Nucleus accumbens (tissue), 56 donors: ENCODE measurements at places on chromosomes 11 and 22.

DNA sequence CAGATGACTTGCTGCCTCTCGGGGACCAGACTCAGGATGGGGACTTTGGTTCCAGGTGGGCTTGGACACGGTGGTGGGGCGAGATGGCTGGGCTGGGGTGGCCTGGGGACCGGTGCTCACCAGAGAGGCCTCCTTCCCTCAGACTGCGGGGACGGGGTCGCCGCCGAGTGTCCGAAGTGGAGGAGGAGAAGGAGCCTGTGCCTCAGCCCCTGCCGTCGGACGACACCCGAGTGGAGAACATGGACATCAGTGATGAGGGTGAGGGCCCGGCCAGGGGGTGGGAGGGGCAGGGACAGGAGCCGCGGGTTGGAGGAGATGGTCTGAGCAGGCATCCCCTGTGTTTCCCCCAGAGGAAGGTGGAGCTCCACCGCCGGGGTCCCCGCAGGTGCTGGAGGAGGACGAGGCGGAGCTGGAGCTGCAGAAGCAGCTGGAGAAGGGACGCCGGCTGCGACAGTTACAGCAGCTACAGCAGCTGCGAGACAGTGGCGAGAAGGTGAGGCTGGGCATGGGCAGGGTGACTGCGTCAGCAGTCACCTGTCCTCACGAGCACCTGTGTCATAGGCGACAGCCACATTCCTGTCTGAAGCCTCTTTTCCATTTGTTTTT, 5.9 kb downstream of the SART1 start:
- no peak for DNase-seq

- peak; percentile 12 for DNase-seq
Measured at GRCh38 chr11:8870411-8871170, 40.4 kb upstream of the AKIP1 start.

- no peak for DNase-seq
Measured at GRCh38 chr11:132039521-132039920, 669.1 kb downstream of the NTM start.

DNA sequence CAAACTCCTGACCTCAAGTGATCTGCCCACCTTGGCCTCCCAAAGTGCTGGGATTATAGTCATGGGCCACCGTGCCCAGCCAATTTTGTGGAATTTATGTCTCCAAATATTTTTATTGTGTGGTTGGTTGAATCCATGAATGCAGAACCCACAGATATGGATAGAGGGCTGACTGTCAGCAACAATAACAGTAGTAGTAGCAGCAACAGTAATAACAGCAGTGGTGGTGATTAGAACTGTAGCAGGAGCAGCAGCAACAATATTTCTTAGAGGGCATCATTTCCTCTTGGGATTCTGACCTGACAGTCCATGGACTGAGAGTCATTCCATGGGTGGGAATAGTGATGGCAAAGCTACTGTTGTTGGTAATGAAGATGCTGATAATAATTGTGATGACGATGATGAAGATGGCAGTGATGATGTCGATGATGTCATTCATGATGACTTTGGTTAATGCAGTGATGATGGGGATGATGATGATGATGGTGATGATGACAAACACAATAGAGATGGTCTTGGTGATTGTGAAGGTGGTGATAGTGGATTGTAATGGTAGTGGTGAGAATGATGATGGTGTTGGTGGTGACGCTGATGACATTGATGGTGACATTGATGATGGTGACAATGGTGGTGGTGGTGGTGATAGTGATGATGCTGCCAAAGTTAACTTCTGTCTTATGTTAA, 13.9 kb upstream of the CD82 start:
- DNase-seq: no peak

- no peak for DNase-seq
Measured at GRCh38 chr11:79487412-79487811, 46.6 kb upstream of the TENM4 start.

DNA sequence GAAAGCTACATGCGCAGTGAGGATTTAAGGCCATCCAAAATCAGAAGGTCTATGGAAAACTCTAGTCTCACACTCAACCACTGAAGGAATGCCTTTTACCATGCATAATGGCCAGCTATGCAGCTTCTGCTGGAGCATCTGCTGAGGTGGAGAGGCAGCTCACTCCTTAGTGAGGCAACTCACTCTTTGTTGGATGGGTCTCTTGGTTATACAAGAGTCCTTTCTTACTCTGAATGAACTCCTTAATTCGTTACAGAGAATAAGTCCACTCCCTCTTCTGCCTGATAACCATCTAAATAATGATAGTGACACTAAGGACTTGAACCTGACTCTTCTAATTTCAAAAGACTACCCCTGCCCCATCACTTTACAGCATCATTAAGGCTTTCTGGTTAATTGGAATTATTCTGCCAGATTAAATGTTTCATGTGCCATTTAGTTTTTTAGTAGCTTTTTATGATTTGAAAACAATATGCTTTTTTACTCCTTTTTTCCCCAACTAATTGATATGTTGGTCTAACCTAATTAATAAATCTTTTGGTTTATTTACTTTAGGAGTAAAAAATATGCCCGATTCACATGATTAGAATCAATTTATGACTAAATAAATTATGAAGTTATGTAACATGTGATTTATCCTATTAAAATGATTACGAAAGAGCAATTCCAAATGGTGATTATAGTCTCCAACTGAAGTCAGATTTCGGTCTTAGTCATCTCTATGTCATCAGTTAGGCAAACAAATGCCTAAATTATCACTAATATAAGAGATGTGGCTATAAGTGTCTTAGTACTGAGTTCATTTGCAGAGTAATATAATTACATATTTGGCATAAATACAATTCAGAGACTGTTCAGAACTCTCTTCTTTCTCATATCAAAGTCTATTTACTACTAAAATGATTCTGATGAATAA, 286.7 kb upstream of the CCDC90B start:
- DNase-seq: no peak

DNA sequence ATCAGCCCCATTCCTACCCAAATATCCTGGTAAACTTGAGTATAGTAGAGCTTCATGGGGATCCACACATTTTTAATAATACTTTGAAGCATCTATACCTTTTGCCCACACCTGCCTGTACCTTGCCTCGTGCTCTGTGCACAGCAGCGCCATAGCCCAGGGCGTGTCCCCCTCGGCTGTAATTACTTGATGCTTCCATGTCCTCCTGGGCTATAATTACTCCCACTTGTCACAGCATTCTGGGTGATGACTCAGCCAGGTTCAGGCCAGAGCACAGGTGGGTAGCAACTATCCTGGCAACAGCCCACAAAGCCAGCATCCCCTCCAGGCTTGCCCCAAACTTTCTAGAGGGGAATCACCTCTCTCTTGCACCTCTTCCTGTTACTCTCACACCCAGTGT, 23.7 kb upstream of the SLC36A4 start:
- DNase-seq: no peak

- DNase-seq: no peak
Measured at GRCh38 chr11:76801736-76802135, 18.6 kb downstream of the TSKU start.

GRCh38 chr11:27089746-27090145, 49.1 kb downstream of the BBOX1 start:
- no peak for DNase-seq

- DNase-seq: peak; percentile 37
Measured at GRCh38 chr22:25564320-25564978, at the start of gene GRK3. Gene GRK3, plus strand, starts transcription at chr22:25564675. Its CDS starts 366 bp downstream, at chr22:25565041.

DNA sequence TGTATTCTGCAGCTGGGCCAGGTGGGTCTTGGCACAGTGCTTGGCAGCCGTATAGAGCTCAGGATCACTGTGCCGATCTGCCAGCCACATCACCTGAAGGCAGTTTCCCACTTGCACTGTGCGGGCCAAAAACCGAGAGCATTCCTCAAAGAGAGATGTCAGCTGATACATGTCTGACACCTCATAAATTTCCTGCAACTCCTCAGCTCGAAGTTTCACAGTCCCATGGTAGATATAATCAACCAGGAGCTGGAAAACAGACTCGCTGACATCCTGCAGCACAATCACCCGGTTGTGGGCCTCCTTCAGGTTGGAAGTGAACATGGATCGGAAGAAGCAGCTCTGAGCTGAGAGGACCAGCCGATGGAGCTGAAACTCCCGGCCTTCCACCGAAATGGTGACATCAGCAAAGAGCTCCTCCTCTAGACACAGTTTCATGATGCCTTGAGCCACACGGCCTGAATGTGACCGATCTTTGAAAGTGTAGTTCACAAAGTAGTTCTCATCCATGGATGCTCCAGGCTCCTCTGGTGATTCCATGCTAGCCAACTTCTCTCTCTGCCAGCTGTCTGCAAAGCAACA, 1.2 kb downstream of the KBTBD4 start:
- no peak for DNase-seq

- no peak for DNase-seq
Measured at GRCh38 chr11:6012035-6012668, 5.4 kb upstream of the OR56A4 start.
